ENCODE measurements at places on chromosomes 6 and 20.
A peak's percentile ranks its signal among the peaks of the same experiment; 100 is the strongest.

DNA sequence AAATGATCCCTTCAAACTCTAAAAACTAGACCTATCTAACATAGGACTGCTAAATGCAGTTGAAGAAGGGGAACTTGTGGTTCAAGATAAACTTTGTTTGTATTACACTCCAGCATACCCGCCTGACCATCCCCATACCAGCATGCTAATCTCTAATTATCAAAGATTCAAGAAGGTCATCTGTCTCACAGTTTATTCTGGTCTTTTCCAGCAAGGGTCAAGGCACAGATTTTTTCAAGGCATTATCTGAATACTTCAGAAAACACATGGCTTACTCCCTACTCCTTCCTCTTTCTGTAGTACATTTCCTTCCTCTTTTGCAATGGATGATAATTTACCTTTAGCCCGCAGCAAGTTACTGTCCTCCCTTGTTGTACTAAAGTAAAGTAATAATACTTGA is 174.1 kb downstream of the PKHD1 start:
- DNase-seq, result no peak

- DNase-seq, result no peak
Measured at GRCh38 chr20:834151-834746, 734 bp downstream of the FAM110A start.

DNA sequence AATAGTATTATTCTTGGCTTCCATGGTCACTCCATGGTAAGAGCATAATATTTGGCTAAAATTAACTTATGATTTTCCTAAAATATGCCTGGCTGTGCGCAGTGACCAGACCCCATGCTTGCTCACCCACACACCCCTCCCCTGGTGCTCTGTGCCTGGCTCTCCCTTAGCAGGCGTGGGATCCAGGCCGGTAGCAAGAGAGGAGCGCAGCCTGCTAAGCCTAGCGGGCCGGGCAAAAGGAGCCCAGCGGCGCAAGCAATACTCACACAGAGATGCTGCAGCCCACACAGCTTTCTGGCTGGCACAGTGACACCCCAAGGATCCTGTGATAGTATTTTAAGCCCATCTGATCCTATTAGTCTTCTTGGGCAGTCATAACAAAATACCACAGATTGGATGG is 79.8 kb upstream of the EYS start:
- DNase-seq, result no peak

- no peak for DNase-seq
Measured at GRCh38 chr20:1907586-1907985, 12.4 kb downstream of the SIRPA start.

GRCh38 chr6:35377002-35377401 is 34.6 kb downstream of the PPARD start:
- DNase-seq, result no peak

GRCh38 chr6:21508753-21509152 is 84.8 kb upstream of the SOX4 start:
- DNase-seq, result no peak

DNA sequence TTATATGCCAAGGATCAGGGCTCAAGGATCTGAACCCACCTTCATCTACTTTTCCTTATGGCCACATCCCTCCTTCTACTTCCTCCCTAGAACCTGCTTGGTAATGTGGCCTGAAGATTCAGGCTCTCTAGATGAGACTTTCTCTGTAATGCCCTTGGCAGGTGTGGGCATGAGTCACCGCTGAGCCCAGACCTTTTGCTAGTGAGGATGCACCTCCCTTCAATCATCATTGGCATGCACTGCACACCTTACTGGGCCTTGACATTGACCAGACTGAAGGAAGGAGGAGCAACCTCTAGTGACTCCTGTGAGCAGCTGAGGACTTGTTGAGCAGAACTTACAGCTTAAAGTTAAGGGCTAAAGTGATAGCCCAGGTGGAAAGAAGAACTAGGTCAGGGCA is 405.3 kb downstream of the MAFB start:
- DNase-seq, result no peak

DNA sequence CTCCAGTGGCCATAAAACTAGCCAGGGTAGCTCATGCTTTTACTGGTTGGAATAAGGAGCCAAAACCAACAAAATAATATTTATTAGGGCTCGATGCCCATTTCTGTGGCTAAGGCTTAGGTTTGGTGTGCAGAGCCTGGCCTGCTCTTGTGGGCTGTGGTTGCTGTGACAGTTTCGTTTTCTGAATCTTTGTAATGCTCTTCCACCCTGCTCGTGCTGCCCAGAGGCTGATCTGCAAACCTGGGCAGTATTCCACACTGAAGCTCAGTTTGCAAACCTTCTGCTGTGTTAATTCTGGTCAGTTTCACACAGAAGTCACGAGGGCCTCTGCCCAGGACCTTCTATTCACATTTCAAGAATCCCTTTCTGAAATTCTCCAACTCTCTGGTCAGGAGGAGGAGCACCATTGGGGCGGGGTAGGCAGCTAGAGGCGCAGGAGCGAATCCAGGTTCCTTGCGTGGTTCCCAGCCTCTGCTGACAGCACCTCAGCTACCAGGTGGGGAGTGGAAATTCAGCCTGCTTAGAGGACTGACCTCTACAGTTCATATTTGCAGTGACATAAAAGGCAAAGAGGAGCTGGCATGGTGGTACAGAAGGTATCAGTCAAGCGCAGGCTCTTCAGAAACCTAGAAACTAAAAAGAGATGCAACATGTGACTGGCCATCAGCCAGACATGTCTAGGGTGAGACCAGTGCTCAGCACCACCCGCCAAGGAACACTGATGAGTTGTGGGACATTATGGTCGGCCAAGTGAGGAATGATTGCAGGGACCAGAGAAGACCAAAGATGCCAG is 14.3 kb upstream of the C20orf144 start:
- DNase-seq, result no peak

- DNase-seq, result no peak
Measured at GRCh38 chr20:33359399-33360261, 41.7 kb downstream of the CDK5RAP1 start.

DNA sequence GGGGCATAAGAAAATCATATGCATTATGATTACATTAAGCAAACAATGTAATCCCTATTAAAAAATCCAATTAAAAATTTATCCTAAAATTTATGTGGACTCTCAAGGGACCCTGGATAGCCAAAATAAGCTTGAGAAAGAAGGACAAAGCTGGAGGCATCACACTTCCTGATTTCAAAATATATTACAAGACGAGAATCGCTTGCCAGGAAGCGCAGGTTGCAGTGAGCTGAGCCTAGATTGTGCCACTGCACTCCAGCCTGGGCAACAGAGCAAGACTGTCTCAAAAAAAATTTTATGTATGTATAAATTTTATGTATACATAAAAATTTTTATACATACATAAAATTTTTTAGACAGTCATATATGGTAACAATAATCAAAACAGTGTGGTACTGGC is 48.5 kb upstream of the GCNT2 start:
- no peak for DNase-seq

GRCh38 chr6:169097381-169097959 is 156.2 kb downstream of the THBS2 start:
- DNase-seq, result no peak

- DNase-seq, result no peak
Measured at GRCh38 chr6:159126590-159126989, 42.6 kb upstream of the FNDC1 start.

- no peak for DNase-seq
Measured at GRCh38 chr6:122007339-122007738, 392.1 kb upstream of the HSF2 start.

- no peak for DNase-seq
Measured at GRCh38 chr20:53255102-53255710, 283.0 kb downstream of the TSHZ2 start.

- DNase-seq, result no peak
Measured at GRCh38 chr20:48595495-48596333, 232.1 kb downstream of the PREX1 start.

- DNase-seq, result no peak
Measured at GRCh38 chr20:58712151-58712791, 19.7 kb downstream of the NPEPL1 start.

GRCh38 chr6:76803038-76803580 is 660.2 kb downstream of the HTR1B start:
- no peak for DNase-seq

DNA sequence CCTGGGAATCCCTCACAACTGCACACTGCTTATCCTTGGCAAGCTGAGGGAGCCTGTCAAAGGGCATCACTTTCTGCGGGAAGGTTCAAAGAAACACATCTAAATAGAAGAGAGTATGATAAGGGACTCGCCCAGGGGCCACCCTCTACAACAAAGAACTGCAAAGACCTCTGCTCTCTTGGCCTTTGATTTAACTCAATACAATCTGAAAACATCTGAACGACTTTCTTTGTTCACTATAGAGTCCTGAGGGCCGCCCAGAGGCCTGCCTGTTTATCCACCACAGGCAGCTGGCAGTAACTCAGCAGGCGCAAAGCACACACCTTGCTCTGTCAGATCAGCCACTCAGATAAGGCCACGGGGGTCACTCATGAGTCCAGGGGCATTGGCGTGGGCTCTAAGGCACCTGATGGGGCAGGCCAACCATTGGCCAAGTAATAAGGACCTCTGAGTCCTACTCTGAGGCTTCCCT is 139.3 kb downstream of the UNC5CL start:
- DNase-seq, result no peak

- DNase-seq, result no peak
Measured at GRCh38 chr6:169862043-169862891, 110.8 kb downstream of the ERMARD start.

DNA sequence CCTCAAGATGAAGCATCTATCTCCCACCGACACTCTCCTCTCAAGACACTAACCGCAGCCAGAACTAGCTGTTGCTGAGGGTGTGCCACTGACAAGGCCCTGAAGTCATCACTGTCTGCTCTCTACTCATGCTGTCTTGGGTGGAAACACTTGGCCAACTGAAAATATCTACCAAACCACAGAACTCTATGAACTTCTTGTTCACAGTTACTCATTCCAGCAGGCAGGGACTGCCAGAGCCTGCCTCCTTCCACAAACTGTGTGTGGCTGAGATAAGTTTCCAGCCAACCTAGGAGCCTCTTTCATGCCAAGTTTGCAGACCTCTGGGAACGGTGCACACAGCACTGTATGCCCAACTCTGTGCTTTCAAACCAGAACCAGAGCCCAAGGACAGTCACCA is 45.5 kb upstream of the NXT1 start:
- no peak for DNase-seq

GRCh38 chr20:35547329-35547728 is 5.5 kb downstream of the ERGIC3 start:
- DNase-seq, result no peak

- DNase-seq, result no peak
Measured at GRCh38 chr20:49210101-49210756, 9.0 kb upstream of the DDX27 start.

- DNase-seq, result peak; percentile 73
Measured at GRCh38 chr6:3247255-3248146, 11.2 kb upstream of the PSMG4 start.

DNA sequence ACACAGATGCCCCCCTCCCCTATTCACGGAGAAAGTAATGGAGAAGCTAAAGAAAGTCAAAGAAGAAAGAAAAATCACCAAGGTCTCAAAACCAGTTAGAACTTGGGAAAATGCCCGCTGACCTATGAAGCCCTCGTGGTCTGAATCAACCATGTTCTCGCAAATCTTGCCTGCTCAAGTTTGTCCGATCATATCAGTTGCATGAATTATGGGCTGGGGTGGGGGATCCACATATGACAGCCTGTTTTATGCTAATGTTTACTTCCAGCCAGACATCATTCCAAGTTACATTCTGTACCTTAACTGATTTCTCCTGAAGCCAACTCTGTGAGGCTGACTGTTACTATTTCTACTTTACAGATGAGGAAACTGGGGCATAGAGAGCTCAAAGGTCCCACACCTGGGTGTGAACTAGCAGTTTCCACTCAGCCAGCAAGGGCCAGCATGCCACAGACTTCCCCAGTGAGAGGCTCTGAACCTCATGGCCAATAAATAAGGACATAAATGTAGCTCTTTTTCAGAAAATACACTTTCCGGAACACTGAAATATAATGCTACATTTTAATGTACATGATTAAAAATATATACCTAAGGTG is 2.1 kb downstream of the RNASET2 start:
- DNase-seq, result no peak

GRCh38 chr6:34555007-34555322 is 1.2 kb downstream of the SPDEF start:
- DNase-seq, result no peak

DNA sequence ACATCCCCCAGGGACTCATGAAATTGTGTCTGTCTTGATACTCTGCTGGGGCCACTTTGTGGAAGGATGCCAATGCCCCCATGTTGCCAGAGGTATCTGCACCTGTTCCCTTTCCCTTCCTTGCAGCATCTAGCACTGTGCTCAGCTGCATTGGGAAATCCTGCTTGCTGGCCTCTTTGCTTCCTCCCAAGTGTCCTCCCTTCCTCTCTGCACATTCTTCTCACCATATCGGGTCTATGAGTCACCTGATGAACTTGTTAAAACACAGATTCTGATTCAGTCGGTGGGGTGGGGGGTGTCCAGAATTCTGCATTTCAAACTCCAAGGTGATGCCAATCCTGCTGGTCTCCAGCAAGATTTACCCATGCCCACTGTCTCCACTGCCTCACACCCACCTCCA is 467.8 kb downstream of the PTPRT start:
- no peak for DNase-seq

- no peak for DNase-seq
Measured at GRCh38 chr6:35166116-35166515, 25.0 kb upstream of the TCP11 start.

- DNase-seq, result no peak
Measured at GRCh38 chr6:161750686-161751085, 476.8 kb upstream of the AGPAT4 start.

DNA sequence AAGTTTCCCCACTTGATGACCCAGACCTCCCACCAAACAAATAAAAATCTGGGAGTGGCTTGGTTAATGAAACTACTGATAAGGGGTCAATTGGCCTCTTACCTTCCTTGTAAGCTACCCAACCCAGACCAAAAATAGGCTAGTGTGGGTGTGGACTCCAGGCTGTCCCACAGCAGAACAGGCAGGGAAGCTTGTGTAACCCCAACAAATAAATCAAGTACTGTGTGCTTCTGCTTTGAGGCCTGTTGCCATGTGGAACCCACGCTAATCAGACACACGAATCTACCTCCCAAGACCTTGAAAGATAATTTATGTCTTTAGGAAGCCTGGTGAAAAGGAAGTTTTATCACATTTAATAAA is 33.7 kb upstream of the PAQR8 start:
- no peak for DNase-seq

DNA sequence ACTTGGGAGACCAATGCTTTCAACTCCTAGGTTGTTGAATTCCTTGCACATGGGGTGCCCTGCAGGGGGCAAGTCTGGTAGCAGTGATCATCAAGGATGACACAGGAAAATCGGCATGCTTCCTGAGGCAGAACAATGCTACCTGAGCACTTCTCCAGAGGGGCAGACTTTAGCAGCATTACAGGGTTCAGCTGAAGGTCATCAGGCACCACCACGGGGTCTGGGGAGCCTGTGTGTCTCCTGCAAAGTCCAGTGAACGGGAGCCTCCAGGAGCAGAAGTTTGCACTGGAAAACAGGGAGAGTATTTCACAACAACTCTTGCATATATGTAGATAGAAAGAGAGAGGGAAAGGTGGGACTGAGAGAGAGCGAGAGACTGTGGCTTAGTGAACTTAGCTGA is 10.2 kb downstream of the VSX1 start:
- DNase-seq, result no peak

GRCh38 chr20:37829128-37829527 is 73.8 kb upstream of the VSTM2L start:
- DNase-seq, result no peak

- peak; percentile 67 for DNase-seq
Measured at GRCh38 chr20:40689100-40689942, at the start of gene MAFB. MAFB (minus strand) TSS chr20:40689236; CDS start chr20:40688850, 386 bp downstream.

All from HAP-1 (cell line).